ENCODE measurements at places on chromosomes 5 and 9. TPM values are rescaled to one million over a fixed set of nuclear protein-coding genes. Genes with fewer than 3 reads are reported as not detected.

The SLC34A1 gene
- not detected for total RNA-seq

The ALG2 gene
- total RNA-seq = 41.6 TPM

The SLC25A51 gene
- 91.7 TPM for total RNA-seq

The PRR16 gene
- total RNA-seq = 7.3 TPM

The AGXT2 gene
- total RNA-seq = not detected

The OLFML2A gene
- total RNA-seq = 33.7 TPM

The ABHD17B gene
- total RNA-seq = 20.6 TPM

The IL6ST gene
- total RNA-seq = 1,649 TPM

The QRFP gene
- total RNA-seq = not detected

The SLC23A1 gene
- not detected for total RNA-seq

The ISCA1 gene
- total RNA-seq = 22.6 TPM

DNA sequence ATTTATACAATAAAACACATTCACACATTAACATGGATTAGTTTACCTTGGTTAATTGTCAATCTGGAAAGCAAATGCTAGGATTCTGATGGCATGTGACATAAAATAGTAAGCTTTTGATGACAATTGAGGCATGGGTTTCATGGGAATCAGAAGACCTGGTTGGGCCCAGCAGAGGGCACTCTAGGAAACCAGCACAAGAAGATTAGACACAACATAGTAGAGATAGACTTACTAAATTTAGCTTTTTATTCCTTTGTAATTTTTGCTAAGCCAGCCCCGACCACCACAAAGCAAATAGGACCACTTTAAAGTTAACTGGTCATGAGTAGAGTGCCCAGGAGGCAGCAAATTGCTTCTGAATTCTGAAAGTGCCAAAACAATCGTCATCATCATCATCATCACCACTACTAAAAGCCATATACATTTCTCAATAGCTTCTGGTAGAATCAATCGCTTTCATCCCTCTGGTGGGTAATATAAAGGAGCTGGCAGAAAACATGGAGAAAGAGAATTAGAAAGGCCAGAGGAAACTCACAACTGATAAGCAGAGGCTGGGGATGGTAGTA is 163.2 kb downstream of the ARRDC3 start:
- DNase-seq = no peak

DNA sequence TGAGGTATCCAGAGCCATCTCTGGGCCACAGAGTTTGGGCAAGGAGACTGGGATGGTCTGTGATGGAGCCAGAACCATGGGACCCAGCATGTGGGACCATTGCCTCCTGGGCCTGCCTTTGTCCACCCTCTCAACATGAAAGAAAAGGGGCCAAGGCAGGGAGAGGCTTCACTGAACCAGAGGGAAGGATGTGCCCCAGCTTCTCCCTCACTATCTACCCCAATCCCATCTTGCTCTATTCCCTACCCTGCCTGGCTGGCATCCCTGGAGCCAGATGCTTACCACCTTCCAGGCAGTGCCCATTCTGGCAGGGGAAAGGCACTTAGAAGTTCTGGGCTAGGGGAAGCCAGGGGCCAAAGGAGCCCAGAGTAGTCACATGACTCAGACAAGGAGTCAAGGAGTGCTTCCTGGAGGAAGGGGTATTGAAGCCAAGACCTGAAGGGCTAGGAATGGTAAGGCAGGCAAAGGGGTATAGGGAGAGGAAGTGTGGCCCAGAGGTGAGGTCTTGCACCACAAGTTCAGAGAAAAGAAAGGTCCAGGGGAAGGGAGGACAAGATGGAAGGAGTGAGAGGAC is 9.8 kb downstream of the PDLIM4 start:
- no peak for DNase-seq

DNA sequence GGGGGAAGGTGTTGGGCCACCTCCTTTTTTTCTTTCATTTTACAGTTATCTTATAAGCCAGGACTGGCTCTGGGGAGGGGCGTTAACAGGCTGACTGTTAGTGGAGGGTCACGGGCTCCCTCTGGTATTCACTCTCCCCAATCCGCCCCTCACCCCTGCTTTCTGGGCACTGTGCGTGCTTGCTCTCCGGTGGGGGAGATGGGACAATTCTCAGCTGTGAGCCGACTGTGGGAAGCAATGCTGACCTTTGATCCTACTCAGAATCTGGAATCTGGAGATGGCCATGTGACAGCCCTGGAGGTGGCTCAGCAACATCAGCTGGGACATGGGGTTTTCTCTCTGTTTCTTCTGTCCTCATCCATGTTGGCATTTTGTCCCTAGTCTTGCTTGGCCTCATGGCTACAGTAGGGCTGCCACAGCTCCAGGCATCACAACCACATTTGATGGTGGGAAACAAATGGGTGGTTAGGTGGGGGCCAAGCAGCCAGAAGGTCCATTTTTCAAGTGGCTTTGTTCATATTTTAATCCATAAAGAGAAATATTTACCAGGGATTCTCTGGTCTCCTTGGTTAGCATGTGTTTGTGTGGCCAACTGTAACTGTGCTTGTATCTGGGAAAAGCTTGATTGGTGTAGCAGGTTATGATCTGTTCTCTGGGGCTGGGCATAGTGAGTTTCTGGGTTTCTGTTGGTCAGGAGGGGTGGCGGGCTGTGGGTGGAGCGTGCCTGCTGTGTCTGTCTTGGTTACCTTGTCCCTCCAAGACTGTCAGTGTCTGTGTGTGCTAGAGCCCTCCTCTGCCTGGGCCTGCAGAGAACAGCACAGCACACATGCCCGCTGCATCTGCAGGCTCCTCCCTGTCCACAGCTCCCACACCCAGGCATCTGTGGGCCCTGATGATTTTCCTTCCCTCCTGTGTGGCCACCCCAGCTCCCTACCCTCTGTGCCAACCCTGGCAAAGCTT is 12.4 kb downstream of the WNK2 start:
- DNase-seq = no peak

- DNase-seq = peak; percentile 5
Observed at GRCh38 chr5:117657541-117657940, 1082.9 kb upstream of the SEMA6A start.

GRCh38 chr5:112708103-112708622 is 29.5 kb upstream of the APC start:
- no peak for DNase-seq

DNA sequence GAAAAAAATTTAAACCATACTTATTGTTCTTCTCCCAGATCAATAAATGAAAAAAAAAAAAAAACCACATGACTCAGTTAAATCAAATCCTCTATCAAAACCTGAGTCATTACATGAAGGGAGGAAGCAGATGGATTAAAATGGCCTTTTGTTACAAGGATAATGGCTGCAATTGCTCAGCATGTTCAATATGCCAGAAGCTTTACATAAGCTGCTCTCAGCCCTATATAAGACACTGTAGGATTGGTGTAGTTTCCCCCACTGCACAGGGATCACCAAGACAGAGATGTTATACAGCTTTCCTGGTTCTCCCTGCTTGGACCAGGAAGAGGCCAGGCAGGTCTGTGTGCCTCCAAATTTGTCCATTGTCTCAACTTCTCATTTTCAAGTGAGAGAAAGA is 101.6 kb upstream of the MAP1B start:
- no peak for DNase-seq

DNA sequence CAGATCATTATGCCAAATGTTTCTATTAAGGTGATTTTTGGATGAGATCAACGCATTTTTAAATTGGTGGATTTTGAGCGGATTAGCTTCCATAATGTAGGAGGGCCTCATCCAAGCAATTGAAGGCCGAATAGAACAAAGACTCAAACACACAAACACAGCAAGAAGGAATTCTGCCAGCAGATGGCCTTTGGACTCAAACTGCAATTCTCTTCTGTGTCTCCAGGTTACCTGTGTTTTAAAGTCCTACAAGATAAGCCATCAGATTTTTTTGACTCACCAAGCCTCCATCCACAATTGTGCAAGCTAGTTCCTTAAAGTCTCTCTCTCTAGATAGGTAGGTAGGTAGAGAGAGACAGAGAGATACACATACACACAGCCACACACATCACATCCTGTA is 25.5 kb downstream of the CDH6 start:
- no peak for DNase-seq

DNA sequence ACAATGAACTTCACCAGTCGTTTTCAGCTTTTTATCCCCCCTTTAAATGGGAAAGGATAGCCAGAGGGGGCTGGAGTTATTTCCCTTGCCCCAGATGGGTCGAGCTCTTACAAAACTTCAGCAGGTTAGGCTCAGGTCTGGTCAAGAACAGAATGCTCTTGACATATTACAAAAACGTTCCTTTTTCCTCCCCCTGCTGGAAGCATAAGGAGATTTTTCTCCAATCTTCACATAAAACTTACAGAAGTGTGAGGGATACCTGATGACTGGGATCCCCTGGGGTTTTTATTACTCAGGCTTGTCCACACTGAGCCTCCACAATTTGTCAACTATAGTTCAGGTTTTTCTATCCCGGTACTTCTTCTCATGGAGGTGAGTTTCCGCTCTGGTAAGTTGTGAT is 60.8 kb downstream of the CSF2 start:
- peak; percentile 20 for DNase-seq

DNA sequence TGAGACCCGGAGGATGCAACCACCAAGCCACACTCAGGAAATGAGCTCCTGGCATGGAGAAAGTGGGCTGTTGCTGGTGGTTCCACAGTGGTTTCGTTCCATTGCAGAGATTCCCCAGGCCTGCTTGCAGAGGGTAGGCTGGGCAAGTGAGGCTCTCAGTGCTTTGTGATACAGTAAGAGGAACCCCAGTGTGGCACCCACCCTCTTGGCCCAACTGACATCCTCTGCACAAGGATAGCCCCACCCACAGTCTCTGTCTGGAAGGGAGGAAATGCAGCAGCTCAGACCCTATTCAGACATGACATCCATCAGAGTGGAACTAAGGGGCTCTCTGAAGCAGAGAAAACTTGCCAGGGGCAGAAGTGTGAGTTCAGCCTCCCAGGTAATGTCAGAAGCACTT is 69.6 kb upstream of the FSTL4 start:
- DNase-seq = no peak

GRCh38 chr9:34574571-34574970 is 15.0 kb downstream of the CNTFR start:
- no peak for DNase-seq

DNA sequence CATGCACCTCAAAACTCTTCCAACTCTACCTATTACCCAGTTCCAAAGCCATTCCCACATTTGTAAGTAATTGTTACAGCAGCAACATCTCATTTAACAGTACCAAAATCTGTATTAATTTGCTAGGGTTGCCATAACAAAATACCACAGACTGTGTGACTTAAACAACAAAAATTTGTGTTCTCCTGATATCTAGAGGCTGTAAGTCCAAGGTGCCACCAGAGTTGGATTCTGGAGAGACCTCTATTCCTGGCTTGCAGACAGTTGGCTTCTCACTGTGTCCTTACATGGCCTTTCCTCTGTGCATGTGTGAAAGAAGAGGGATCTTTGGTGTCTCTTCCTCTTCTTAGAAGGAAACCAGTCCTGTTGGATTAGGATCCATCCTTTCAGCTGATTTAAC is 203.8 kb upstream of the PIK3R1 start:
- peak; percentile 63 for DNase-seq

- DNase-seq = no peak
Observed at GRCh38 chr5:77645995-77646639, 7.6 kb upstream of the OTP start.

GRCh38 chr5:58317009-58317408 is 142.9 kb downstream of the PLK2 start:
- no peak for DNase-seq

DNA sequence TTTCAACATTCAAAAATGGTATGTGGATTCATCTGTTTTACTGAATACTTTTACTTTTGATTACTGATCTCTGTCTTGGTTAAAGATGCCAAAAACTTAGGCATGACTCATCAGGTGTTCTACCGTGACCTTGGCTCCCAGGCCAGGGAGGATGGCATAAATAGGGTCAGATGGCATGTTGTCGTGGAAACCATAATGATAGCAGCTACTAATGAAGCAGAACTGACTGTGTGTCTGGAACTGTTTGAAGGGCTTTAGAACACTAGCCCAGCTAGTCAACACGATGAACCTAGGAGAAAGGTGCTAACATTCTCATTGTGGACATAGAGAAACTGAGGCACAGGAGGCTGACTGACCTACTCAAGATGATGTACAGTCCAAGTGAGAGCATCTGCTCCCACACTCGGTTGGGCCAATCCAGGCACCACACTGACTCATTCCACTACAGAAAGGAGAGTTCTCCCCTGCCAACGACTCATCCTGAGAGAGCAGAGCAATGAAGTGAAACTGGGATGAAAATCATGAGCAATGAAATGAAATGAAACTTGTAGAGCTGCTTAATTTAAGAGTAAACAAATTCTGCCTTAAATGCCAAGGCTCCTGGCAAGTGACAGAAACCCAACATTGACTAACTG is 116.0 kb downstream of the TENT4A start:
- DNase-seq = no peak

- DNase-seq = peak; percentile 16
Observed at GRCh38 chr5:82105457-82105856, 133.6 kb downstream of the ATG10 start.

DNA sequence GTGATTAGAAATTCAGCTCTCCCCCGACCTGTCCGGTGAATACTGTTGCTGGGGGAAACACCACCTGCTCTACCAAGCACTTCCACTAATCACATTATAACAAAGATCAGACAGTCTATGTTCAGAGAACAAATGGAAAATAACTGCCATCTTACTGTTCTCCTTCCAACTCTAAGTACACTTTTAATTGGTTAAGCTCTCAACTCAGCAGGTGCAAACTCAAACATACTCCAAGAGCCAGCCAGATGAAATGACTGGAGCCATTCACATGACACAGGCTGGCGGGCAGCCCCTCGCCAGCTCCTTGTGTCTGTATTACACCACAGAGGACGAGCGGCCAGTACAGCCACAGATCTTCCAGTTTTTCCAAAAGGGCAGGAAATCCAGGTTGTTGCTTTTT is 16.1 kb downstream of the LIFR start:
- DNase-seq = no peak

GRCh38 chr5:167850911-167851310 is 440.5 kb upstream of the WWC1 start:
- DNase-seq = no peak

Measured in fibroblast of lung (primary cell).